T-cell (primary cell): ENCODE measurements at places on chromosomes 4 and X. TPM values are rescaled to one million over a fixed set of nuclear protein-coding genes. Genes with fewer than 3 reads are reported as not detected.
A peak's percentile ranks its signal among the peaks of the same experiment; 100 is the strongest.

DNA sequence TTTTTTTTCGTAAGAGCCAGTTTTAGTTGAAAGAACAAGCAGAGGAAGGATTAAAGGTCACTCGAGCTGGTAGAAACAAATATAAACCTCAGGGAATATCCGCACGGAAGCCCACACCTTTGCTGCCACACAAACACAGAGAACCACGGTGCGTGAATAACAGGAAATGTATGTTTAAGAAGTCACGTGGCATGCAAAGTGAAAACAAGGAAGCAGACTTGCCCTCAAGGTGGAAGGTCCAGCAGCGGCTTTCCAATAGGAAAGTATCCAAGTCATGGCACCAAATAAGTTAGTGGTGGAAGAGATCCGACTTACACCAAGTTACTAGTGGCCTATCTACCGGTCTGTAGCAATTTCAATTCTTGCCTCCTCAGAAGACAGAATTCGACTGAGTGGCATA, 215.5 kb downstream of the HHIP start:
- H3K27ac ChIP-seq, result no peak overlapping the region
- H3K4me1 ChIP-seq, result no peaks in the 10 kb centered on the region
- no peak for DNase-seq

F9 gene
- total RNA-seq, result 0.25 TPM

DNA sequence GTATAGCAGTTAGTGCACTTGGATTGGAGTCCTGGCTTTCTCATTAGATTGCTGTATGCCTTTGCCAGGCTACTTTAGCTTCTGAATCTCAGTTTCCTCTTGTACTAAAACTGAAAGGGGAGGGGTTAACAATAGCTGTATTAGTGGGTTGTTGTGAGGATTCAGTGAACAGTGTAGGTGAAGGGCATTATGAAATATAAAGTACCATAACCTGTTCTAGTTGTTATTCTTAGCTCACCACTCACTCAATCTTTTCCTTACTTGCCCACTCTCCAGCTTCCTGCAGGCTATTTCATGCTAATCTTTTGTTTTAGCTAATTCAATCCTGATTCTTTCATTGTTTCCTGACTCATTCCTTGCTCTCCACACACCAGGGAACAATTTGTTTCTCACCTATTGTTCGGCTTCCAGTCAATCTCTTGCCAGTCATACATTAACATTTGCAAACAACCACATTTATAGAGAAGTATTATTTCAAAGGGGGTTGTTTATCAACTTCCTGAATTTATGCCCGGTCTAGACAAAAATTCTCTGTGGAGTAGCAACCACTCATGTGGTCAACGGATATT, 50.6 kb upstream of the EDA start:
- no peaks in the 10 kb centered on the region for H3K27me3 ChIP-seq
- H3K4me3 ChIP-seq, result no peak overlapping the region
- no peak for DNase-seq
- no peaks in the 10 kb centered on the region for H3K36me3 ChIP-seq
- H3K4me1 ChIP-seq, result no peaks in the 10 kb centered on the region

ARMCX4 gene
- 9.4 TPM for total RNA-seq

- DNase-seq, result no peak
- H3K27ac ChIP-seq, result no peak overlapping the region
- no peaks in the 10 kb centered on the region for H3K27me3 ChIP-seq
- no peaks in the 10 kb centered on the region for H3K36me3 ChIP-seq
- H3K4me1 ChIP-seq, result no peaks in the 10 kb centered on the region
These were observed 14.2 kb downstream of the ELOVL6 start for GRCh38 chr4:110184140-110184790.

- H3K4me3 ChIP-seq, result no peak overlapping the region
- no peaks in the 10 kb centered on the region for H3K4me1 ChIP-seq
- no peaks in the 10 kb centered on the region for H3K27me3 ChIP-seq
- H3K36me3 ChIP-seq, result no peaks in the 10 kb centered on the region
These were observed 420.1 kb downstream of the ZNF674 start for GRCh38 chrX:46125111-46125510.

- no peak for DNase-seq
- H3K4me1 ChIP-seq, result no peaks in the 10 kb centered on the region
- no peak overlapping the region for H3K4me3 ChIP-seq
- H3K27ac ChIP-seq, result no peak overlapping the region
- H3K36me3 ChIP-seq, result no peaks in the 10 kb centered on the region
- no peaks in the 10 kb centered on the region for H3K27me3 ChIP-seq
These were observed 79.2 kb upstream of the DKK2 start for GRCh38 chr4:107115185-107115847.

DNA sequence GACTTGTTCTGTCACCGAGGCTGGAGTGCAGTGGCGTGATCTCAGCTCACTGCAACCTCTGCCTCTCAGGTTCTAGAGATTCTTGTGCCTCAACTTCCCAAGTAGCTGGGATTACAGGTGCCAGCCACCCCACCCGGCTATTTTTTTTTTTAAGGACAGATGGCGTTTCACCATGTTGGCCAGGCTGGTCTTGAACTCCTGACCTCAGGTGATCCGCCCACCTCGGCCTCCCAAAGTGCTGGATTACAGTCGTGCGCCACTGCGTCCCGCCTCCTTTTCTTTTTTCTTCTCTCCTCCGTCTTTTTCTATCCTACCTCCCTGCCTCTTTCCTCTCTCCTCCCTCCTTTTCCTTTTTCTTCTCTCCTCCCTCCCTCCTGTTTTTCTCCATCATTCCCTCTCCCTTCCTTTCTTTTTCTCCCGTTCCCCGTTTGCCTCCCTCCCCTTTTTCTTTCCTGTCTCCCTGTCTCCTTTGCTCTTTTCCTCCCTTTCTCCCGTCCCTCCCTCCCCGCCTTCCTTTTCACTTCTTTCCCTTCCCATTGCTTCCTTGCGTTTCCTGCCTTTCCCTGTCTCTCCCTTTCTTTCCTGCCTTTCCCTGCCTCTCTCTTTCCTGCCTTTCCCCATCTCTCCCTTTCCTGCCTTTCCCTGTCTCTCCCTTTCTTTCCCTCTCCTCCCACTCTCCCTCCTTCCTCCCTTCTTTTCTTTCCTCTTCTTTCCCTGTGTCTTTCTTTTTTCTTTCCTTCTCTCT, 2.1 kb upstream of the SLC25A6 start:
- H3K4me1 ChIP-seq, result peaks cover 12% of the 10 kb centered on the region
- no peaks in the 10 kb centered on the region for H3K27me3 ChIP-seq
- no peak for DNase-seq

FGF5 gene
- not detected for total RNA-seq

TAF7L gene
- total RNA-seq, result not detected

DNA sequence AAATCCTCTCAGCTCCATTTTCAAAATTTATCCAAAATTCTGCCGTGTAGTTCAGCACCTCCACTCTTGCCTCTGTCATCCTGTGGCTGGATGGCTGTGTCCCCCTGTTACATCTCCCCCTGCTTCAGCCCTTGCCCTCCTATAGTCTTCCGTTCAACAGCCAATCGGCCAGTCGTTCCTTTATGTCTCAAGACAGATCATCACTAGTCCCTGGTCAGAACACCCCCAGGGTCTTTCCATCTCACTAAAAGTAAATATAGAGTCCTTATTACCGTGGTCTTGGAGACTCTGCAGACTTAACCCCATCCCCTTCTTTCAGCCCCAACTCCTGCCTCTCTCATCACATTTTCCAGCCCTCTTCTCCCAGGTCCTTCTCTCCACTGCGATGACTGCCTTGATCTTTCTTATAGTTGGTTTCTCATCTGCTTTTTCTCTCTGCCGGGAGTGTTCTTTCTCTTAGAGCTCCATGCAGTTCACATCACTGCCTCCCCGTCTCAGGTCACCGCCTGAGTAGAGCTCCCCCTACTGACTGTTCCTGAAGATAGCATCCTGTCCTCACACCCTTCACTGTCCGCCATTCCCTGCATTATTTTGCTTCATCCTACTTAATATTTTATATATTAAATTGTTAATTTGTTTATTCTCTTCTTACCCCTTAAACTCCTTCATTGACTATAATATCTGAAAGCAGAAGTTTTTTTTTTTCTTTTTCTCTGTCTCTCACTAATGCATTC, 736.9 kb upstream of the MAGEB2 start:
- H3K27me3 ChIP-seq, result no peaks in the 10 kb centered on the region
- H3K4me3 ChIP-seq, result no peak overlapping the region
- H3K27ac ChIP-seq, result no peak overlapping the region
- no peaks in the 10 kb centered on the region for H3K36me3 ChIP-seq

LRIT3 gene
- total RNA-seq, result 0.23 TPM

CABS1 gene
- not detected for total RNA-seq

GPRIN3 gene
- total RNA-seq, result 17.4 TPM

- no peak overlapping the region for H3K4me3 ChIP-seq
- no peak overlapping the region for H3K27ac ChIP-seq
- no peaks in the 10 kb centered on the region for H3K27me3 ChIP-seq
- DNase-seq, result no peak
- H3K36me3 ChIP-seq, result peaks cover 7% of the 10 kb centered on the region
- H3K4me1 ChIP-seq, result peaks cover 19% of the 10 kb centered on the region
These were observed 3.5 kb downstream of the TMEM154 start for GRCh38 chr4:152676052-152676854.

GRCh38 chrX:20066968-20067708, 49.6 kb downstream of the MAP7D2 start:
- no peaks in the 10 kb centered on the region for H3K27me3 ChIP-seq
- H3K27ac ChIP-seq, result no peak overlapping the region
- H3K36me3 ChIP-seq, result no peaks in the 10 kb centered on the region
- H3K4me3 ChIP-seq, result no peak overlapping the region
- H3K4me1 ChIP-seq, result no peaks in the 10 kb centered on the region

DNA sequence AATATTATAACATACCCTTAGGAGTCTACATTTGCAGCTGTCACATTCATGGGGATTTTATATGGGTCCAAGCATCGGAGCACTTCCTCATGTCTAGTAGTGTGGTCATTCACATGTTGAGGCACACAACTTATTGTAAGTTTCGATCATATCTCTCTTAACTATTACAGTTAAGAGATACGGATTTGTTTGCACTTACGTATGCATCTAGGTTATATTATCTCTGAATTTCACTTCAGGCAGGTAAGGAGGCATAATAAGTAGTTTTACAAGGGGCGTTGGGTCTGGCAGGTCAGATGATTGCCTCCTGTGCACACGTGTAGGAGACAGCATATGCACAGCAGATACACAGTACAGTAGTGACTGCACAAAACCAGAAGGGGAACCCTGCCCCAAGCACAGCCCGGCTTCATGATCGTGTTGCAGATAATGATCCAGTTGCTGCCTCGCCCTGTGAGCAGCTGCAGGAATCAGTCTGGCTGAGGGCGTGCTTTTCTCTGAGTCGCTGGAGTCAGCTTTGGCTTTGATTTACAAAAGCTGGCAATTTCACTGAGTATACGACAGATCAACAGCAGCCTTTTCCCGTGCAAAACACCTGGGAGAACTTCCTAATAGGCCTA, 302.9 kb upstream of the GATB start:
- peak; percentile 58 for DNase-seq
- H3K36me3 ChIP-seq, result no peaks in the 10 kb centered on the region
- H3K4me3 ChIP-seq, result no peak overlapping the region

- no peaks in the 10 kb centered on the region for H3K36me3 ChIP-seq
- no peaks in the 10 kb centered on the region for H3K27me3 ChIP-seq
- no peak for DNase-seq
- H3K4me1 ChIP-seq, result no peaks in the 10 kb centered on the region
- no peak overlapping the region for H3K4me3 ChIP-seq
- H3K27ac ChIP-seq, result no peak overlapping the region
These were observed 242.9 kb upstream of the CNKSR2 start for GRCh38 chrX:21131346-21131745.

IL3RA gene
- 0.16 TPM for total RNA-seq

SSR4 gene
- 188 TPM for total RNA-seq

CLCN4 gene
- total RNA-seq, result 0.25 TPM

DNA sequence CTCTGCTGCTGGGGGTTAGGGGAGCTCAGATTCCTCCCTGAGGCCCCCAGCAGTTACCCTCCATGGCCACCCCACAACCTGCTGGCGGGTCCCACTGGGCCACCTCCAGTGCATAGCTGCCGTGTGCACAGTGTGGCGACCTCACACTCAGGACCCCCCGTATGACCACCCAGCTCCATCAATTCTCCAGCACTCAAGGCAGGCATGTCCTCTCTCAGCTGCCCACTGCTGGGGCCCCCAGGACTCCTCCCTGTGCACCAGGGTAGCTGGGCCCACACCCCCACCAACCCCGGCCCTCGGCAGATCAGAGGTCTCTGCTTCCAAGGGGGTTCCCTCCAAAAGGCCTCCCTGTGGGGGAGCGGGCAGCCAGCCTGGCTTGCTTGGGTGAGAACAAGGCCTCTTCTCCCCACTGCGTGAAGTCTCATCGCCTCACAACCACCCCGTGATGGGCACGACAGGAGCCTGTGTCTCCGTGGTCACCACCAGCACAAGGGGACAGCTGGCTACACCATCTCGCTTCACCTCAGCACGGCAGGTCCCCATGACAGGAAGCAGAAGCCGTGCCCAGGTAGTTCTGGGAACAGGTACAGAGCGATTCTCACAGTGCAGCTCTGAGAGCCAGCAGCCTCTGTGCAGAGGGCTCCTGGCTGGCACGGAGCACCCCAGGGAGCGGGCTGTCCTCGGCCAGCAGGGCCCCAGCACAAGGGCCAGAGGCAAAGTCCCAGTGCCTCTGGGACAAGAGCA, 4.6 kb upstream of the HAUS3 start:
- H3K27ac ChIP-seq, result no peak overlapping the region
- H3K4me1 ChIP-seq, result no peaks in the 10 kb centered on the region
- DNase-seq, result no peak
- H3K4me3 ChIP-seq, result no peak overlapping the region

SOWAHD gene
- total RNA-seq, result 2.2 TPM

DNA sequence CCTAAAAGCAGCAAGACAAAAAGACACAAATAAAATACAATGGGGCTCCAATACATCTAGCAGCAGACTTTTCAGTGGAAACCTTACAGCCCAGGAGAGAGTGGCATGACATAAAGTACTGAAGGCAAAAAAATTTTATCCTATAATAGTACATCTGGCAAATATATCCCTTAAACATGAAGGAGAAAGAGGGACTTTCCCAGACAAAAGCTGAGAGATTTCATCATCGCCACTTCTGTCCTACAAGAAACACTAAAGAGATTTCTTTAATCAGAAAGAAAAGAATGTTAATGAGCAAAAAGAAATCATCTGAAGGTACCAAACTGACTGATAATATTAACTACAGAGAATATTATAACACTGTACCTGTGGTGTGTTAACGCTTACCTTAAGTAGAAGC, 86.4 kb downstream of the ANKRD17 start:
- no peaks in the 10 kb centered on the region for H3K27me3 ChIP-seq
- no peak overlapping the region for H3K27ac ChIP-seq
- no peaks in the 10 kb centered on the region for H3K4me1 ChIP-seq

- no peaks in the 10 kb centered on the region for H3K27me3 ChIP-seq
- no peaks in the 10 kb centered on the region for H3K36me3 ChIP-seq
- no peak overlapping the region for H3K4me3 ChIP-seq
- no peak for DNase-seq
- no peak overlapping the region for H3K27ac ChIP-seq
These were observed 161.6 kb upstream of the PRDX4 start for GRCh38 chrX:23505531-23506303.

DNA sequence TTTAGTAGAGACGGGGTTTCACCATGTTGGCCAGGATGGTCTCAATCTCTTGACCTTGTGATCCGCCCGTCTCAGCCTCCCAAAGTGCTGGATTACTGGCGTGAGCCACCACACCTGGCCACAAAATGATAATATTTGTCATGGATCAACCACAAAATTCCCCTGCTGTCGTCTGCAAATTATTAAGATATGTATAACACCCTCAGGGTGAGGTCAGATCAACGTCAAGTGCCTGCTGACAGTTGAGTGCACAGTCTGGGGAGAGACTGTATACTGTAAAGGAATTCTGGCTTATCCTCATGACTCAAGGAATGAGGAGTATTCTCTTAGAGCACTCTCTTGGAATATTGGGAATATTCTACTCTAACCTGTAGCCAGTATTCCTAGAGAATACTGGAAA, 11.2 kb downstream of the EPGN start:
- no peak for DNase-seq
- no peaks in the 10 kb centered on the region for H3K36me3 ChIP-seq
- H3K4me1 ChIP-seq, result no peaks in the 10 kb centered on the region
- no peak overlapping the region for H3K4me3 ChIP-seq
- no peaks in the 10 kb centered on the region for H3K27me3 ChIP-seq
- no peak overlapping the region for H3K27ac ChIP-seq
